ENCODE measurements at places on chromosomes 7 and 10.
A peak's percentile ranks its signal among the peaks of the same experiment; 100 is the strongest.

DNA sequence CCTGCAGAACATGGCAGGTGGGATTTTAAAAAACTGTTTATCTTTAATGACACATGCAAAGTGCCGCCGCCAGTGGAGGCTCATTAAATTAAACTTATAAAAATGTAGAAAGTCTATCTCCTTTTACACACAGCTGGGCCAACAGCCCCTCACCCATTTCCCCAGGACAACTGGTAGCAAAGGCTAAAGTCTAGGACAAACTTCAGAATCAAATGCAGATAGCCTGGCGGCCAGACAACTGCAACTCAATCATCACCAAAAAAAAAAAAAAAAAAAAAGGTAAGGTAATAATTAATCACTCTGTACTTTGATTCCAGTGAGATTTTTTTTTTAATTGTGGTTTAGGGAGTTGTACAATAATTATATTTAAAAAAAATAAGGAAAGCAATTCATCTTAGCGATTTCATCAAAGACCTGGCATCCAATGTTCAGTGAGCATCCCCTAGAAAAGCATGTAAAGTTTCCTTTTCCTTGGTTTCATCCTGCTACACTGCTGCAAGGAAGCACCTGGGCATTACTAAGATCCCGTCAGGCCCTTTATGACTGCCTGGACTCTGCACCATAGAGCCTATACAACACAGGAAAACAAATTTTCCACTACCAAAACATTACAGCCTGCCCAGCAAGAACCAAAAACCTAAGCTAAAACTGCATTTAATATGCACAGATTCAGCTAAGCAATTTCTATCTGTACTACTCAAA, 98.5 kb downstream of the GRB10 start:
- DNase-seq = no peak

DNA sequence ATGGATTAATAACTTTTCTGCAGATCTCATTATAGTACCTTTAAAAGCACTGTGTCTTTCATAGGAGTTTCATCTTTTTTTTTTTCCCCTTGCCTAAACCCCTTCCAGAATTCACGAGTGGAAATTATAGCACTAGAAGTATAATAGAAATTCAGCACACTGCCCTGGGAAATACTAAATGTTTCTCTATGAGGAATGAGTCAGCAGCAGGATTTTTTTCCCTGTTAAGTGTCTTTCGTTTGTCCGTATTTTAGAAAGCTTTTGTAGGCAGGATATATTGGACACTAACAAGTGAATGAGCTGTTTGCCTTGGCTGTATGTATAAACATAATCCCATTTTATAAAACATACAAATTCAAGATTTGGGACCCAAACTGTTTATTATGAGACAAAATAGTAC, 105.8 kb downstream of the EXOC4 start:
- no peak for DNase-seq

DNA sequence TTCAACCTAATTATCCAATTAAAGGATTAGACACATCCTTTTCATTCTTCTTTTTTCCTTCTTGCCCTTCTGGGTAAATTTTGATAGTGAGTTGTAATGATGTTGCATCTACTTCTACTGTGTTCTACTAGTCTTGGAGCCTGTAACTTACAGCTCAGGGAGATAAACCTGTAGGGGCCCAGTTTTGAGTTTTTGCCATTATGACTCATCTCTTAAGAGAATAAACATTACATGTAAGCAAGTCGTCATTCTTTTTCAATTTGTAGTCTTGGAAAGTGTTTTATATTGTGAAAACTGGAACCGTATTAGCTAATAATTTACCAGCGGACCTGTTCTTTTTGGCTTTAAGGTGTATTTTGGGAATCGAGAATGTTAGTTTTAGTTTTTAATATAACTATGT, 89.7 kb upstream of the RPA3 start:
- no peak for DNase-seq

GRCh38 chr7:59079-60016, 133.0 kb upstream of the FAM20C start:
- DNase-seq = no peak

- DNase-seq = no peak
Measured at GRCh38 chr7:142855114-142855743, 353 bp downstream of the EPHB6 start.

- no peak for DNase-seq
Measured at GRCh38 chr7:95586951-95587301, 9.4 kb downstream of the PDK4 start.

DNA sequence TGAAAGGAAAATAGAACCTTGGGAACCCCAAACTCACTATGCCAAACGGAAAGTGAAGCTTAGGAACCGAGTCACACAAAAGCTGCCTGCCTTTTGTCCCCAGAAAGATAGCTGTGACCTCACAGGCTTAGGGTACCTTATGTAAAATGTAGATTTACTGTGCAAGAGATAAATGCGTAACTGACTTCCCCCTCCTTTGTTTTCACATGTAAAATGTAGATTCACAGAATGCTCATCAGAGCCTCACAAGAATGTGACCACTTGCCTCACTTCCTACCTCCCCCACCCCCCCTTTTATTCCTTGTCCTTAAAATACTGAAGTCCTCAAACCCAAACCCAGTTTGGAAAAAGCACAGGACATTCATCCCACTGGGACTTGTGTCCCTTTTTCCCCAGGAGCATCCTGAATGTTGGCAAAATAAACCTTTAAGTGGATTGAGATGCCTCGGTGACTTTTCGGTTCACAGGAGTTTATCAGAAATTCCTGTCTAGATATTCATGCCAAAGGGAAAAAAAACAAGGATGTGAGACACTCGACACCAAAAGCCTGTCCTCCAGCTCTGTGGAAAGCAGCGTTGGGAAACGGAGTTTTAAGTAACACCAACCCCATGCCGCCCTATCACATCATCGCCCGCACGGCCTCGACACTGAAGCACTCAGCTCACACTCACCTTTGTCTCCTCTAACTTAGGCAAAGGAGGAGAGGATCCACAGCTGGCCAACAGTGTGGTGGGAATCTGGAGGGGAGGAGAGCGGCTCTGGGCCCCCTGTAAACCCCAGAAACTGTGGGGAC, 45.9 kb downstream of the SVIL start:
- DNase-seq = no peak

DNA sequence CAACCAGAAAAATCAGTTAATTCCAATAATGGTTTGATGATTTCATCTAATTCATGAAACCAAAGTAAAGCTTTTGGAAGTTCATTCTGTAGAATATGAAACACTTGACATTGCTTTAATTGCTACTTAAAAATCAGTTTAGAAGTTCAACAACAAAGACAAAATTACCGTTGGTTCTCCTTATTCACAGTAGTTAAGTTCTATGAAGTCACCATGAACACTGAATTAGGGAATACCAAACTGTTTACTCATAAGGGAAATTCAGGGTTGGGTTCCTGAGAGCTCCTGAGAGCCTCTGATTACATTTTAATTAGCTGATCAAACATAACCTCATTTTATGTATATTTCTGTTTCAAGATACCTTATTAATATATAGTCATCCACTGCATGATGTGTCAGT, 46.2 kb downstream of the ZNF438 start:
- DNase-seq = no peak

DNA sequence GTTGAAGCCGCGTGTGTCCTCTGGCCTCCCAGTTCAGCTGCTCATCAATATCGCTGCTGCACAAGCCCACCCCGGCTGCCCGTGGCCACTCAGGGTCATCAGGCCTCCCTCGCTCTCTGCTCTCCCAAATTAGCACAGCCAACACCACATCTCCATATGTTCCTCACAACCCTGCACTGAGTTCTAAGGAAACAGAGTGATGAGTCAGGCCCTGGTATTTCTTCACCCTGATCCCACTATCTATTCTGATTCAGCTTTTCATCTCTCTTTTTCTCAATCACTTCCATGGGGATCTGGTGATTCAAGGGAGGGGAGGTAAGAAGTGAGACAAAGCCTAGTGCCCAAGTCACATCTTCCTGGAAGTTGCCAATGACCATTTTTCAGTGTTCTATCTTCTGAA, 23.8 kb downstream of the CYTH3 start:
- DNase-seq = no peak

DNA sequence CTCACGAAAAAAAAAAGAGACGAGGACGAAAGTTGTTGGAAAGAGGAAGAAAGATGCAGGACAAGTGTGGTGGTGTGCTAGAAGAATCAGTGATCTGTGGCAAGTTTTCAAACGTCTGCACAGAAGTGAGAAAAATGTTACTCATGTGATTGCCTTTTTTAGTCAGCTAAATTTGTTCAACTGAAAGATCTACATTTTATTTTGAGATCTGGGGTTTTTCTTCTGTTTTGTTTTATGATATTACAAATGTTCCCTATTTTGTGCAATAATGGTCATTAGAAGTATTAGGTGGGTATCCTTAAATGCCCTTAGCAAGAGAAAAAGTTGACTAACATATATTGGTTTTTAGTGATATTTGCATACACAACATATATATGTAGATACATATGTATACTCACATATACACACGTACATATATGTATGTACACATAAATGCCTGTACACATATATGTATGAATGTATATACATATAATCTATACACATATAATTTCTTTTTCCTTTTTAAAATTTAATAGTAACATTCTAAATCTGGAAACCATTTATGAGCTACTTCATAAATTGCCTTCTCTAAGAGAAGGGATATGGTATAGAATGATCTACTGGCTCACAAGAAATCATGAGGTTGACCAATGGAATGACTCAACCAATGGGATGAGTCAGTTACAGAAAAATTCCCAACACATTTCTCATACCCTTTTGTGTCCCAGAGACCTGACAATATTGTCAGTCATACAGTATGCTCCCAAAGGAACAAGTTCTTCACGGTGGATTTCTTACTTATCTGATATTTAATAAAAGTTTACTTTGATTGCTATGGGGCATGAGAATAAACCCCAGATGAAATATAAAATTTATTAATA, 38.4 kb downstream of the SLC39A12 start:
- DNase-seq = peak; percentile 53

DNA sequence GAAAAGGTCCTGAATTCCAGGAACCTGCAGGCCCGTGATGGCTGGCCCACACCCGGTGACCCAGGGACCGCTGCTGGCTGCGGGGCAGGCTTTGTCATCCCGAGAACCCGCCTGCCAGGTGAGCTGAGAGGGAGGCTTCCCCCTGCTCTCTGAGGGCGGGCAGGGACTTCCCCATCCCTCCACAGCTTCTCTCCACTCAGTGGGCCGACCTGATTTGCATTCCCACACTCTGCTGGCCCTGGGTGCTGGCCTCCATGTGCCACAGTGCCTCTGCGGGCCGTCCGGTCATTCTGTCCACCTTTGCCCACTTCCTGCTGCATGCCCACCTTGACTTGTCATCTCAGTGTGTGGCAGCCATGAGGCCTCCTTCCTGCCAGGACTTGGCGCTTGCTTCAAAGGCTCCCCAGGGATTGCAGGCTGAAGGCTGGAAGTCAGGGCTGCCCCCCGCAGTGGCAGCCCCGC, 35.3 kb downstream of the PALD1 start:
- DNase-seq = peak; percentile 88

DNA sequence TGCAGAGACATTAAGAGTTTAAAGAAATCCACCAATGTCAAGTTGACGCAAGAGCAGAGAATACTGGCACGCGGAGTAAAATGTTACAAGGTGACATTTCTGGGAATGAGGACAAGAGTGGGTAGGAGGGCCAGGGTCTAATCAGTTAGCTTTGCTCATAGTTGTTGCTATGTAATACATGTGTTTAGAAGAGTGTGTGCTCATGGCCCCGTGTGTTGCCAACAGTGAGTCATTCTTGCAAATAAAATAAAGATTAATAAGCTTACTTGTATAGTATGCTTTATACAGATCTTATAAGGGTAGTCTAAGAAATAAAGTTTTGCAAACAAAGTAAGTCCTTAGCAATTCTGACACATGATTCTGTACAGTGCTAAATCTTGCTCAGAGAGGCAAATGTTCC, 64.5 kb downstream of the DNMBP start:
- no peak for DNase-seq

DNA sequence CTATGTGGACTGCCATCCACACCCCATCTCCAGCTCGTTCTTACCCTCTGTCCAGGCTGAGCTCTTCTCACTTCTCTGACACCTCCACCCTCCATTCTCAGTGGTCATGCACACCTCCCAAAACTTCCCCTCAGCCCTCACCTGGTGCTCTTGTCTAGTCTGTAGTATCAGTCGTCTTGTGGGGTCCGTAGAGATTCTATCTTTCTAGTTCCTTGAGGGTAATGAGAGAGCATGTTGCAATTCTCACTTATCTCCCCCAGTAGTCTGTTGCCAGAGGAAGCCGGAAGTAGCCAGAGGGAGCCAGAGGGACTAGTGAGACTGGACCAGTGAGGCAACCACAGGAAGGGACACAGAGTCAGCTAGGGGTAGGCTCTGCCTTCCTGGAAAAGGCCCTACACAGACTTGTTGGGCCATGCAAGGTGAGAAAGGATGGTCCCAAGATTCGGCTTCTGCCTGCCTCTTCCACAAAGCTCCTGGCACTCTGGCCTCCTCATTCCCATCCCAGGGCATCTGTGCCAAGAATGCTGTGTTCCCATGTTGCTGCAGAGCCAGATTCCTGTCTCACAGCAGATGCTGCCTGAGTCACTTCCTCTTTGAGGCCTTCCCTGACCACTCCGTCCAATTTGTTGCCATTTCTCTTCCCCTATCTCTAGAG, 50.6 kb upstream of the DUSP5 start:
- no peak for DNase-seq

DNA sequence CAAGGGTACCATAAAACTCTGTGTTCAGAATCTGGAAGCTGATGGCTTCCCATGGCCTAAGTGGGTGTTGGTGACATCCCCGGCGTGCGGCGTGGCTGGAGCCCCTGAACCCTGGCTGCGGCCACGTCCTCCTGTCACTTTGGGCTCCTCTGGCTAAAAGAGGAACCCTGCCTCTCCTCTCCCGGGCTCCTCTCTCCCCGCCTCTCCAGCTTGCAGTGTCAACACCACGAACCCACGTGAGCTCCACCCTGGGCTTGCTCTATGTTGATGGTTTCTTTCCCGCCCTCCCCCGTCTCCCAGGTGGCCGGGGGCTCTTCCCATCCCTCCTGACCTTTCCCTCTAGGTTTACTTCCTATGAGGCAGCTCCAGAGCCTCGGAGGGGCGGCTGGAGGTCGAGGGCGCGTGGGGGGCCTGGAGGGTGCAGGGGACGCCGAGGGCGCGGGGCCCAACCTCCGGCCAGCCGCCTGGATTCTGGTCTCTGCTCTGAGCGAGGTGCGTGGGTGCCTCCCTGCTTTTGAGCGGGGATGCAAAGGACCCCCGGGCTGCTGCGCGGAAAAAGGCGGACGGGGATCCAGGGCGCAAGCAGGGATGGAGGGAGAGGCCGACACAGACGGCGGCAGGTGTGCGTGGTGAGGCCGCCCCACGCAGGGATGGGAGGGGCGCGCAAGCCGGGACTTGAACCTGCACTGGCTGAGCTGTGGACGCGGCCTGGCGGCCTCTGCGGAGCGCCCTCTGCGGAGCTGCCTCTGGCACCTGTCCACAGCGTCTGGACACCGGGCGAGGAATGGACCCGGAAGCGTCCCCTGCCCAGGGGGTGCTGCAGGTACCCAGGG, 115.5 kb upstream of the DIP2C start:
- no peak for DNase-seq

DNA sequence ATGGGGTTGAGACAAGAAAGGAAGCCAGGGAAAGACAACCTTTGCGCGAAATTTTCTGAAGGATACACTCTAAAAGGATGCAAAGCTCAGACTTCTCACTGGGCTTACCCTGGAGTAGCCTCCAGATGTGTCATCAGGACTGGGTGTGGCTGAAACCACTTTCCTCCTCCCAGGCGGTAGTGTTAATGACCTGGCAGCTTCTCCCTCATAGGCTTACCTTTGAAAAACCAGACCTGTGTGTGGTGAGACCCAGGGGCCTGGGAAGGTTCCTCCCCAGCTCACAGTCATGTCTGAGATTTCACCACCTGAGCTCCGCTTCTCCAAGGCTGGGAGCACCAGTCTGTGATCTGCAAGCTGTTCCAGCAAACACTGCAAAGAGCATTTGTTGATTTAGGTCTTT, 93.7 kb downstream of the EPC1 start:
- DNase-seq = no peak

GRCh38 chr10:131885391-131886165, 15.2 kb upstream of the PPP2R2D start:
- peak; percentile 88 for DNase-seq
